ENCODE measurements at places on chromosomes 7 and 10.

DNA sequence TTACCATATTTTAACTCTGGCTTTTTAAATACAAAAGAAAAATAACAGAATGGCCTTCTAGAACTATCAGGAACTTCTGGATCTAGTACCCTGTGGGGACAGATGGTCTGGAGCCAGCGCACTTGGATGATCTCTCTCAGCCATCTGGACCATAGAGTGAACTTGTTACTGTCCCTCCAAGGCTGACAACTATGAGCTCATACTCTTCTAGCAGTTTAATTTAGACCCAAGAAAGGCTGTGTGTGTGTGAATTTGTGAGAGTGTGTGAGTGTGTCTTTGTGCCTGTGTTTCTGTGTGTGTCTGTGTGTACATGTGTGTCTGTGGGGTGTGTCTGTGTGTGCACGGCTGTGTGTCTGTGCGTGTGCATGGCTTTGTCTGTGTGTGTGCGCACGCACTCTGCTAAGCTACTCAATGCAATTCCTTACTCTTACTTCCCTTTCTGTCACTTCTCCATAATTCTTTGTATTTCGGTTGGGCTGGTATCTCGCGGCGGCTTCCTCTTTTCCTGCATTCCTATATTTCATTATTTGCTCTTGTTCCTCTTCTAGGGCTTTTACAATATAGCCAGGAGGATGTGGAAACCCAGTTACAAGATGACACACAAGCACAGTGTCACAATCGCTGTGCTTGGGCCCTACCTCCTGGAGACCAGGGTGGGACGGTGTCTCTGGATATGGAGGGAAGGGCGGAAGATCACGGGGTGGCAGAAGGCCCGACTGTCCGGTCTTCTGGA, 51.9 kb downstream of the IKZF1 start:
- DNase-seq = no peak

- no peak for DNase-seq
Measured at GRCh38 chr10:7488418-7488829, 77.6 kb upstream of the SFMBT2 start.

DNA sequence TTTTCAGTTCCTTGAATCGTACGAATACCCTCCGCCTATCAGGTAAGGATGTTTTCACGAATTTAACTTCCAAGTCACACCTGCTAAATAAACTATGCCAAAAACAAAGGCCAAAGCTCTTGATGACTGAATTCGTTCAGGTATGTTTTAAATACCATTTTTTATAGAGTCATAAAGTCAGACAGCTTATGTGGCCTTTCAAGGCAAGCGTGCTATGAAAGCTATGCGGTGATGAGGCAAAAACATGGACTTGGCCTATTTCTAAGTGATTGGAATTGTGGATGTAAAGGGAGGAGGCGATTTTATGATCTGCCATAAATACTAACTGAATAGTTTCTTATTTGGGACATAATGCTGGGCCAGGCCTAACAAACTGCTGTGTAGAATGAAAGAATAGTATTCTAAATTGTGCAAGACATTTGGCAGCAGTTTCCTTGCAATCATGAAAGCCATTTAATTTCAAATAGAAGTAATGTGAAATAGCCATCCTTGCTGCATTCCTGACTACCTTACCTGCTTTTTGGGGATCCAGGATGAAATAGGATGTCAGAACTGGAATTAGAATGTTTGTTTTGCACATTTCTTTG, 14.0 kb downstream of the SLC39A12 start:
- DNase-seq = no peak

- peak; percentile 48 for DNase-seq
Measured at GRCh38 chr7:130896898-130897514, 163.0 kb upstream of the KLF14 start.

- DNase-seq = no peak
Measured at GRCh38 chr10:92801978-92802872, 46.1 kb upstream of the EXOC6 start.

- no peak for DNase-seq
Measured at GRCh38 chr10:123934846-123935245, 43.2 kb upstream of the CPXM2 start.

- DNase-seq = no peak
Measured at GRCh38 chr7:132029369-132030085, 473.1 kb upstream of the PODXL start.

- no peak for DNase-seq
Measured at GRCh38 chr7:140330128-140330527, 68.2 kb downstream of the SLC37A3 start.

- no peak for DNase-seq
Measured at GRCh38 chr10:89163265-89163995, 43.7 kb downstream of the CH25H start.

GRCh38 chr10:89815049-89815853, 113.9 kb downstream of the KIF20B start:
- DNase-seq = no peak

- DNase-seq = no peak
Measured at GRCh38 chr7:1708596-1709251, 38.6 kb downstream of the ELFN1 start.

All from fibroblast of skin of left biceps (primary cell).